ENCODE measurements at places on chromosomes 11 and 22.

GRCh38 chr11:110077346-110077745, 15.8 kb upstream of the ZC3H12C start:
- DNase-seq: no peak

GRCh38 chr11:45610627-45611026, 54.8 kb downstream of the CHST1 start:
- DNase-seq: no peak

DNA sequence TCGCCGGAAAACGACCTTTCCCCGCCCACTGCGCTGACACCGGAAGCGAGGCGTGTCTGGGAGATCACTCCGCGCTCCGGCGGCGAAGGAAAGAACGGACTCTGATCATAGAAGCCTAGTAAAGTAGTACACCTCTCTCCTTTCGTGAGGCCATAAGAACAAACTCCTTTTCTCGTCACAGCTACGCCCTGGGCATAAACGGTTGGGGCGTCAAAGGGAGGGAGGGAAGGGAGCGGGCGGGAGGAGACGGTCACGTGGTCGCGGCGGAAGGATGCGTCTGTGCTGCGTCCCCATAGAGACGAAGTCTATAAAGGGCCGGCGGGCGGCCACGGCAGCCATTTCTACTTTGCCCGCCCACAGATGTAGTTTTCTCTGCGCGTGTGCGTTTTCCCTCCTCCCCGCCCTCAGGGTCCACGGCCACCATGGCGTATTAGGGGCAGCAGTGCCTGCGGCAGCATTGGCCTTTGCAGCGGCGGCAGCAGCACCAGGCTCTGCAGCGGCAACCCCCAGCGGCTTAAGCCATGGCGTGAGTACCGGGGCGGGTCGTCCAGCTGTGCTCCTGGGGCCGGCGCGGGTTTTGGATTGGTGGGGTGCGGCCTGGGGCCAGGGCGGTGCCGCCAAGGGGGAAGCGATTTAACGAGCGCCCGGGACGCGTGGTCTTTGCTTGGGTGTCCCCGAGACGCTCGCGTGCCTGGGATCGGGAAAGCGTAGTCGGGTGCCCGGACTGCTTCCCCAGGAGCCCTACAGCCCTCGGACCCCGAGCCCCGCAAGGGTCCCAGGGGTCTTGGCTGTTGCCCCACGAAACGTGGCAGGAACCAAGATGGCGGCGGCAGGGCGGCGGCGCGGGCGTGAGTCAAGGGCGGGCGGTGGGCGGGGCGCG, at the start of gene ATF4:
ATF4 (plus strand) TSS at position 337 of the 880 bp plus-strand sequence. CDS start 884 bp downstream, outside the sequence.
- DNase-seq: peak; percentile 98

GRCh38 chr11:111739299-111739698, 26.9 kb downstream of the PPP2R1B start:
- no peak for DNase-seq

DNA sequence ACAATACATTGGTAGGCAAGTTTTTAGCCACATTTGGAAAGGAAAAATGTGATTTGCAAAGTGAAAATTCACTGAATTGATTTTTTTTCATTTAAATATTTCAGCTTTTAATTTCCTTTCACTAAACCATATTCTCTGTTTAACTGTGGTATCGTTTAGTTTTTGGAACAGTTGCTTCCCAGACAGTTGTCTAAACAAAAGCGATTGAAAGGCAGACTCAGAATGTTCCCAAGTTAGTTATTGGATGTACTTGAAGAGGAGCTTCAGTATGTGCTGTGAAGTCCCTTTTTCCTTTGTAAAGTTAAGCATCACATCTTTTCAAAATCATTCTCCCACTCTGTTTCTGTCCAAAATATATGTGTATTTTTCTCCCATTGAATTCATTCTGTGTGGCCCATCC, 623.4 kb upstream of the LUZP2 start:
- no peak for DNase-seq

DNA sequence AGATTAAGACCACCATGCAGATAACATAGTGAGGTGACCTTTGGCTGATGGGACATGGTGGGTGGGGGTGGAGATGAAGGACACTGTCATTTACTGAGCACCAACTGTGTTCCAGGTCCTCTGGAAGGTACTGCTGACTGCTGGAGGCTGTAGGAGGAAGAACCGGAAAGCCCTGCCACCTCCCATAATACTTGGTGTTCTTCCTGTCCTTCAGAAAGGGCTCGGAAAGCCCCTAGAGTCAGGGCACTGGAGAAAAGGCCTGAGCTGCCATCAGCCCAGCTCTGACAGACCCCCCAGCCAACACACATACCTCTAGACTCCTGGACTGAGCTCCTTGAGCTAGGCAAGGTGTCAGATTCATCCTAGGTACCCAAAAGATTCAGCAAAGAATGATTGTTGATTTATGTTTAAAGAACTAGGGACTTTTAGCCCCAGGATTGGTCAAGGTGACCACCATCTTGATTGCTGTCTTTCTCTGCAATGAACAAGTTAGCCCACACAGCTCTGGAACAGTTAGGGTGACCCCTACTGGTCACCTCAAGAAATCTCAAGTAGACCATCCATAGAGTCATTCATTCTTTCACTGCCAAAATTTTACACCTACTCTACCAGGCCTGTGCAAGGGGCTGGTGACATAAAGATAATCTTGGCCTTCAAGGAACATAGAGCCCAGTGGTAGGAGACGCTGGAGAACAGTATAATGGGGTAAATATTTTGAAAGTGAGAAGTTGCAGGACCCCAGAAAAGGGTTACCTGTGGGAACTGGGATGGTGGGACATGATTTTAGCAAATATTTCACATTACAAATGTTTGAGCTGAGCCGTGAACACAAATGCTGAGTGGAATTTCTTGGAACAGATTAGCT, 39.4 kb downstream of the IRAG1 start:
- peak; percentile 65 for DNase-seq
